Articular chondrocyte of knee joint (primary cell): ENCODE measurements at places on chromosomes 12 and 14. TPM values are rescaled to one million over a fixed set of nuclear protein-coding genes. Genes with fewer than 3 reads are reported as not detected.

POTEM gene
- total RNA-seq = not detected in 2 replicates

GDF3 gene
- total RNA-seq = not detected in 2 replicates

P2RX4 gene
- total RNA-seq = 27.1 and 35.1 TPM in 2 replicates

DIO3 gene
- 0.11 and 0.52 TPM in 2 replicates for total RNA-seq

MDGA2 gene
- total RNA-seq = not detected in 2 replicates

IFNG-AS1 gene
- total RNA-seq = 0.65 and 0.86 TPM in 2 replicates

SAMD15 gene
- 6.3 and 8.5 TPM in 2 replicates for total RNA-seq

CKB gene
- total RNA-seq = 33.6 and 66.4 TPM in 2 replicates

FOXN3 gene
- 50.9 and 59.7 TPM in 2 replicates for total RNA-seq

SDR9C7 gene
- not detected in 2 replicates for total RNA-seq

CDH24 gene
- 4.1 and 4.6 TPM in 2 replicates for total RNA-seq

COX8C gene
- not detected in 2 replicates for total RNA-seq

OR6C2 gene
- total RNA-seq = not detected in 2 replicates

SYCP3 gene
- total RNA-seq = 0.11 and 0.52 TPM in 2 replicates

AQP2 gene
- total RNA-seq = not detected in 2 replicates

SCNN1A gene
- 1.4 and 1.6 TPM in 2 replicates for total RNA-seq

CPNE6 gene
- total RNA-seq = under 0.01 TPM in 1 of 2 replicates, not detected in the other

SMCO2 gene
- total RNA-seq = 0.43 and 1.6 TPM in 2 replicates

INHBE gene
- 0.22 TPM in 1 of 2 replicates, not detected in the other for total RNA-seq

LRRC43 gene
- 1.0 and 3.4 TPM in 2 replicates for total RNA-seq

LBHD2 gene
- not detected in 2 replicates for total RNA-seq

TAS2R14 gene
- total RNA-seq = 8.0 and 9.1 TPM in 2 replicates

CMA1 gene
- total RNA-seq = not detected in 2 replicates

SRP54 gene
- 89.1 and 94.7 TPM in 2 replicates for total RNA-seq

GLS2 gene
- total RNA-seq = not detected in 2 replicates

BRF1 gene
- 28.1 and 29.8 TPM in 2 replicates for total RNA-seq

MYH7 gene
- not detected in 2 replicates for total RNA-seq

SLC5A8 gene
- not detected in 2 replicates for total RNA-seq

BAG5 gene
- 38.5 and 39.3 TPM in 2 replicates for total RNA-seq

PSMD9 gene
- total RNA-seq = 41.8 and 54.0 TPM in 2 replicates

POU6F1 gene
- total RNA-seq = 7.9 and 9.9 TPM in 2 replicates

IQSEC3 gene
- 0.65 TPM in 2 replicates for total RNA-seq

GPR137C gene
- total RNA-seq = 0.26 and 0.97 TPM in 2 replicates

RAB5B gene
- total RNA-seq = 73.7 and 76.3 TPM in 2 replicates

RHEBL1 gene
- 0.52 and 0.54 TPM in 2 replicates for total RNA-seq

HOXC12 gene
- total RNA-seq = not detected in 2 replicates

LALBA gene
- not detected in 2 replicates for total RNA-seq

HCAR2 gene
- not detected in 2 replicates for total RNA-seq

GPR65 gene
- total RNA-seq = not detected in 2 replicates

C14orf93 gene
- total RNA-seq = 9.2 and 12.0 TPM in 2 replicates

TAS2R43 gene
- total RNA-seq = 1.8 TPM in 1 of 2 replicates, not detected in the other

FBXO21 gene
- total RNA-seq = 43.2 and 54.6 TPM in 2 replicates

GLIPR1L1 gene
- not detected in 2 replicates for total RNA-seq

VRTN gene
- total RNA-seq = not detected in 2 replicates

SLC39A2 gene
- total RNA-seq = 0.11 and 0.52 TPM in 2 replicates

DEGS2 gene
- under 0.01 and 0.13 TPM in 2 replicates for total RNA-seq

TSHR gene
- total RNA-seq = under 0.01 and 0.13 TPM in 2 replicates

LRRK2 gene
- total RNA-seq = 5.4 and 6.8 TPM in 2 replicates

KRT77 gene
- not detected in 2 replicates for total RNA-seq
